ENCODE measurements at places on chromosomes 3 and 15.

- no peak for DNase-seq
Measured at GRCh38 chr15:67133738-67134066, 68.3 kb downstream of the SMAD3 start.

DNA sequence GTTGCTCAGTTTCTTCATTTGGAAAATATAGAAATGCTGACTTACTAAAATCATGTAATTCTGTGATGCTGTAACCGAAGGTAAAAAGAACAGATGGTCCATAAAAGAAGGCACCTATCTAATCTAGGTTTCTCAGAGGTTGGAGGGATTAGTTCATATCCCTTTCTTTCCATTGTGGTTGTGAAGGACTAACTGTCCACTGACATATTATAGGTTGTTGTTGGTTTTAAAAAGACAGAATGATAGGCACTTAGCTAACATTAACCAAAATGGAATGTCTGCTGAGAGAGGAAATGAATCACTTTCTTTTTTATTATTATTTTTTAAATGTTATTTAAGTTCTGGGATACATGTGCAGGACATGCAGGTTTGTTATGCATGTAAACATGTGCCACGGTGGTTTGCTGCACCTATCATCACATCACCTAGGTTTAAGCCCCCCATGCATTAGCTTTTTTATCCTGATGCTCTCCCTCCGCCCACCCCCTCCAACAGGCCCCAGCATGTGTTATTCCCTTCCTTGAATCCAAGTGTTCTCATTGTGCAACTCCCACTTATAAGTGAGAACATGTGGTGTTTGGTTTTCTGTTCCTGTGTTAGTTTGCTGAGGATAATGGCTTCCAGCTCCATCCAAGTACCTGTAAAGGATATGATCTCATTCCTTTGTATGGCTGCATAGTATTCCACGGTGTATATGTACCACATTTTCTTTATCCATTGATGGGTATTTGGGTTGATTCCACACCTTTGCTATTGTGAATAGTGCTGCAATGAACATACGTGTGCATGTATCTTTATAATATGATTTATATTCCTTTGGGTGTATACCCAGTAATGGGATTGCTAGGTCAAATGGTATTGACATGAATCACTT lies 45.8 kb downstream of the ALDH1A2 start:
- no peak for DNase-seq

GRCh38 chr15:78768531-78769408 lies 42.5 kb downstream of the ADAMTS7 start:
- no peak for DNase-seq

- no peak for DNase-seq
Measured at GRCh38 chr15:92449476-92449875, 55.8 kb downstream of the ST8SIA2 start.

DNA sequence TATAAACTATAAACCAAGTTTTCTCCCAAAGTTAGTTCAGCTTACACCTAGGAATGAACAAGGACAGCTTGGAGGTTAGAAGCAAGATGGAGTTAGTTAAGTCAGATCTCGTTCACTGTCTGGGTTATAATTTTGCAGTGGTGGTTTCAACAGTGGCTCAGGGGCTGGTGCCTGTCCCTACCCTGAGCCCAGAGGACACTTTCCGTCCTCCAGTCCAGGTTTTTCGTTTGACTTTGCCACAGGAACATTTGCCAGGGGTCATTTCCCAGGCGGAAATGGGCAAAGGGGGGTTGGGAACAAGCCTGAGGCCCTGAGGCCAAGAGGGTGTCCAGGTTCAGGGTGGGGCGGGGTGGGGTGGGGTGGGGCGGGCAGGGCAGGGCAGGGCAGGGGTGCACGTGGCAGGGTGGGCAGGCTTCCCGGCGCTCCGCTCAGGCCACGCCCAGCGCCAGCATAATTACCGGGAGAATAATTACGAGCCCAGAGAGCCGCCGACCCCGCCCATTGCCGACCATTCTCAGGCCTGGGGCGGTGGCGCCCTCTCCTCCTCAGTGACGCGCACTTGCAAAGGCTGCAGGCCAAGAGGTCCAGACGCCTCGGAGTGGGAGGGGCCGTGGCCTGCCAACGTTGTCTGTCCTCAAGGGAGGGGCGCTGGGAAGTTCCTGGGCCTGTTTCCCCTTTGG lies 70.4 kb downstream of the KLF13 start:
- no peak for DNase-seq

GRCh38 chr3:159964166-159964973 lies 24.3 kb upstream of the IL12A start:
- no peak for DNase-seq

DNA sequence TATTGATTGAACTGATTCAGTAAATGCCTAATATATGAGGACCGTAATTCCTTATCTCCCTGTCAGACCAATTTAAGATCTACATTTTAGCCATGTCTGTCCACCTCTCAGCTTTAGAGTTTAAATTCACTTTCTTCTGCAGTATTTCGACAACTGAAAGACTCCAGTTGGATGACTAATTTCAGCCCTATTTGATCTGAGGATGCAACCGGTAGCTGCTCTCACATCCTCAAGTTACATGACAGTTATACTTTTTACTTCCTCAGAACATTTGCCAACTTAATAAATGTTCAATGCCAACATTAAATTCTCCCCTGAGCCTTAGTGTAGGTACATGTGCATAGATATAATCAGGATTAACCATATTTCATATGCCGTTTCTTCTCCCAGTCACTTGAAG lies 2.5 kb upstream of the HHLA2 start:
- no peak for DNase-seq

GRCh38 chr15:71874245-71874644 lies 63.9 kb downstream of the NR2E3 start:
- DNase-seq: no peak

GRCh38 chr15:83275412-83275811 lies 9.1 kb downstream of the BNC1 start:
- DNase-seq: no peak

DNA sequence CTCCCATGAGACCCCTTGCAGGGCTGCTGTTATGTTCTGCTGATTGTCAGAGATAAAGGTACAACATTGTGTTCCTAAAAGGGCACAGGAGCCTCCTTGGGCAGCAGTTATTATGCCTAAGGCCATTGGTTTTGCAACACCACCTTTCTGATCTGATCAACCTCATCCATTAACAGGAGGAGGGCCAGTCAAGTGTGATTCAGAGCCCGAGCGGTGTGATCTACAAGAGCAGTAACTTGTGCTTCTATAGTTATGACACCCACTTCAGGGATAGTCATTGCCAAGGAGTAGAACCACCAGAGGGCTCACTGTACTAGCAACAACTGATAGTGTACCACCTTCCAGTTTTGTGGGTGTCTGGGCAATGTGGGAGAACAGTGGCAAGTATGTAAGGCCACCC lies 1457.9 kb upstream of the CADM2 start:
- no peak for DNase-seq

DNA sequence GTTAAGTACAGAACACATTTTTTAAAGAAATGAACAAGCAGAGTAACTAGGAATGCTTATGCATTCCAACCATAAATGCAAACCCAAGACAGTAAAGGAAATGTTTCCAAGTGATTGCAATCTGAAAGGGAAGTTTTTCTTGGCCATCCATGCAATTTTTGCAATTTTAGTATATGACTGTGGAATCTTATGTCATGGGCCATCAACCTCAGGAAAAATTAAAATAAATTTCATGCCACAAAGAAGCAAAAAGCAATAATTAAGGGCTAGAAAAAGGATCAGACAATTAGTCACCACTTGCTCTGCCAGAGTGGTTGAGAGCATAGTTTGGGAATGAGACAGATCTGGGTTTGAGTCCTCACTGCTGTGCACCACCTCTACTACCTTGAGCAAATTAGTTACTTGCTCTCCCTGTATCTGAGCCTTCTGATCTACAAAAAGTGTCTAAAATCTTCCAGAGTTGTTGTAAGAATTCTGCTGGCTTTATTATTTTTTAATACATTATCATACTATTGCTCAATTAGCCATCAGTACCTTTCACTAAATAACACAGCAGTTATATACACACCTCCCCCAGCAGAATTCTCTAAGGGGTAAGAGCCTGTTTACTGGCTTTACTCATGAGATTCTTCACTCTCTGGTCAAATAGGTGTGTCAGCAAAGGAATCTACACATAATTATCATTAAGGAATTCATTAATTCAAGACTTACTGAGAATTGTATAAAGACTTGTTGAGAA lies 49.7 kb upstream of the FBN1 start:
- no peak for DNase-seq

- no peak for DNase-seq
Measured at GRCh38 chr3:195168009-195168762, 102.8 kb downstream of the XXYLT1 start.

GRCh38 chr3:195421400-195421799 lies 21.4 kb downstream of the ACAP2 start:
- no peak for DNase-seq

DNA sequence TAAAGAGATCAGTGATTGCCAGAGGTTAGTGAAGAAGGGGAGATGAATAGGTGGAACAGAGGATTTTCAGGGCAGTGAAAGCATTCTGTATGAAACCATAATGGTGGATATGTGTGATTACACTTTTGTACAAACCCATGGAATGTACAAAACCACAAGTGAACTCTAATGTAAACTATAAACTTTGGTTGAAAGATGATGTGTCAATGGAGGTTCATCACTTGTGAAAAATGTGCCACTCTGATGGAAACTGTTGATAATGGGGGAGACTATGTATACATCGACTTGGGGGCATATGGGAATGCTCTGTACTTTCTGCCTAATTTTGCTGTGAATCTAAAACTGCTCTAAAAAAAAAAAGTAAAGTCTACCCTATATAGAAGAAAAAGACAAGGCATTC lies 68.7 kb upstream of the ARHGEF3 start:
- DNase-seq: no peak

DNA sequence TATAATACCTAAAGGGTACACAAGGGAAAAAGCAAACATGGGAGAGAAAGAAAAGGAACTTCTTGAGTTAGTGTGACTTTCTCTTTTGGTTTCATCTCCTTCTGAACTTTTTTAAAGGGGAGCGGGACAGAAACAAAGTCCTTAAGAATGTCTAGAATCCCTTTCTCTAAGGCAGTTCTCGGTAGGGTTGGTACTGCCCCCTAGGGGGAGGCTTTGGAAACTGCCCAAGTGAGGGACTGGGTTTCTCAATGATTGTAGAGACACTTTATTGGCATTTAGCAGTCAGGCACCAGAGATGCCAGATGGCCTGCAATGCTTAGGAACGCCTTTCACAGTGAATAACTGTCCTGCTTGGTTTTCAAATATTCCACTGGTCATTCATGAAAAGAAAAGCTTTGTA lies 172.7 kb downstream of the WDR72 start:
- DNase-seq: no peak

DNA sequence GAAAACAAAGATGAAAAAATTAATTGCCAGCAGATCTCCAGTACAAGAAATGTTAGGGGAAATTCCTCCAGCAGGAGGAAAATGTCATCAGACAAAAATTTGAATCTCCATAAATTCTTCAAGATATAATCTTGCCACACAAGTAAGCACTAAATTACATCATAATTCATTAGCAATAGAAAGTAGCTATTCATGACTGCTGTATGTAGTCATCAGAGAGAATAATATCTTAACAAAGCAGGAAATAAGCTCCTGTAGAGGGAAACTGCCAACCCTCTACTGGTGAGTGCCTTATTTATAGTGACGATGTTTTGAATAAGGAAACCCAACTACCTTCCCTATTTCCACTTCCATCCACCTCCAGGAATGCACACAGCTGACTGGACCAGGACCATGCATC lies 15.8 kb upstream of the SLC27A2 start:
- no peak for DNase-seq

DNA sequence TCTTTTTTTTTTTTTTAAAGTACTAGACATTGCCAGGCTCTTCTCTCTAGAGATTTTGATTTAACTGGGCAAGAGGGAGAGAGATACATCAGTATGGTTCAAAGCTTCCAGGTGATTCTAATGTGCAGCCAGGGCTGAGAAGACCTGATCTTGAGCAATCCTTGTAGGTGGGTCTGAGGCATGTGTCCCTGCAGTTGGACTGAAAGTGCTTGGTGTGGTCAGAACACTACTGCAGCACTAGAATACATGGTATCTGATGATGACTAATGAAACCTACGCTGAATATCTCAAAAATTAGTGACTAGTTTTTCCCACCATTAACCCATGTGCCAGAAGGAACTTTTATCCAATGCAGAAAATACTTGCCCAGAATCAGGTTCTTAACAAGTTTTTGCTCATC lies 34.4 kb upstream of the MYO5C start:
- DNase-seq: no peak

- DNase-seq: no peak
Measured at GRCh38 chr3:114083112-114083511, 26.6 kb downstream of the QTRT2 start.

DNA sequence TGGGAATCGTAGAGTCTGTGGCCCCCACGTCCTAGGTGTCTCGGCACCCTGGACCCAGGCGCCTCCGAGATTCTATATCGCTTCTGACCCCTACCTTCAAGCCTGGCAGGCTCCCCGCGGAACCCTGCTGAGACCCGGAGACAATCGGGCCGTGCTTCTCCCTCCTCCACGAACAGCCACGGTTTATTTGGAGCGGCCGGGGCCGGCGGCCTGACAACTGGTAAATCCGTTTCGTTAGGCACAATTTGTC lies 1.4 kb downstream of the GATA2 start:
- DNase-seq: no peak

DNA sequence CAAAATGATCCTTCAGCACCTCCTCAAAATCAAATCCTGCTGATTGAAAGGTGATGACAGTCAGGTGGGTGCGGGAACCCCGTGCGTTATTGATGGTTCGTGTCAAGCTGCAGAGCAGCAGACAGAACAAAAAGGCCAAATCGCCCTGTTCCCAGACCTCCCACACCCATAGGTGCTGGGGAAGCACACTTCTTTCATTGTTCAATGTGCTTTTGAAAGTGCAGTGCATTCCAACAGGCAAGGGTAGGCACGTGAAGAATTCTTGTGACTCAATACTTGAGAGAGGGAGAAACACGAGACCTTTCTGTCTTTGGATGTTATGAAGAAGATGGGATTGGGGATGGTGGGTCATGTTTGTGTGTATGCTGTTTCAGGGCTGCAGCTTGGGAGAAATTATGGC lies 514.0 kb downstream of the MCTP2 start:
- no peak for DNase-seq

- DNase-seq: no peak
Measured at GRCh38 chr15:37289109-37289765, 188.9 kb upstream of the MEIS2 start.

- no peak for DNase-seq
Measured at GRCh38 chr3:138593488-138594149, 441 bp downstream of the CEP70 start.

DNA sequence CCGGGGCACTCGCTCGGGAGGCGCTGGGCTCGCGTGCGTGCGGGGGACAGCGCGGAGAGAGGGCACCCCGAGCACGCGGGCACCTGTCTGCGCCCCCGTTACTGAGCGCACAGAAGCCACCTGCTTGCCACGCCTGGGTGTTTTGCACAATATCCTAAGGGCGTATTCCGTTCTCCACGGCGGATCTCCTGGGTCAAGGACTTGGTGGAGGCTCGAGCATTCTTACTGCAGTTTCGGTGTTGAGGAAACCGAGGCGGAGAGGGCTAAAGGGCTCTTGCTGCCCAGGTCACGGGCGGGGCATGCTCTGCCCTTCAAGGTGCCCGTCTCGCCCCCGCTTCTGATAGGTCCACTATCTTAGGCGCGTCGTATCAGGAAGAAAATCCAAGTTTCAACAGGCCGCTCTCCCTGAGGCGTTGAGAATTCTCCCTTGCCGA lies 526 bp downstream of the GPD1L start:
- peak; percentile 3 for DNase-seq

All from activated T-helper 1 cell treated with anti-CD3 and anti-CD28 coated beads, Interleukin-12 subunit alpha, Interleukin-12 subunit beta, Interleukin-2, Interleukin-4 antibody, amounts not matched to agents 30 ng/mL and 10 ng/mL and 1 ng/mL, durations not matched to agents 14 hours and 24 hours and 36 hours (primary cell).